Activated naive CD4-positive, alpha-beta T cell (primary cell): ENCODE measurements at places on chromosomes 1 and 21.

GRCh38 chr1:180970333-180971079 lies 52.2 kb downstream of the STX6 start:
- no peak for DNase-seq

- DNase-seq, result no peak
Observed at GRCh38 chr1:153572569-153573015, 6.9 kb upstream of the S100A2 start.

DNA sequence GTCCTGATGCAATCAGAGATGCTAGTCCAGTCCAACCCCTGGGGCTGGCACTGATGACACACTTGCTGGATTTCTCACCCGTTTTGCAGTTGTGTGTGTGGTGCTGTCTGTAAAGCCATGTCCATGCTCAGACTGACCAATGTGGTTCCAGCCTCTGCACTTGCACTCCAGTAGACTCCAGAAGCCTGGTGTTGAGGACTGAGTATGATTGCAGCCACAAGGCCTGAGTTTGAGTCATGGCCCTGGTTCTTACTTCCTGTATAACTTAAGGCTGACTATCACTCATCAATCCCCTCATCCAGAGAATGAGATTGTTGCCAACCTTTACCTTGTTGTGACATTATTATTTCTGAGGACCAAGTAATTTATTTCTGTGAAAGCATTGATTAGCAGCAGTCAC lies 34.8 kb upstream of the IKBKE start:
- DNase-seq, result no peak

GRCh38 chr1:191695865-191696264 lies 462.4 kb upstream of the RGS18 start:
- DNase-seq, result no peak

DNA sequence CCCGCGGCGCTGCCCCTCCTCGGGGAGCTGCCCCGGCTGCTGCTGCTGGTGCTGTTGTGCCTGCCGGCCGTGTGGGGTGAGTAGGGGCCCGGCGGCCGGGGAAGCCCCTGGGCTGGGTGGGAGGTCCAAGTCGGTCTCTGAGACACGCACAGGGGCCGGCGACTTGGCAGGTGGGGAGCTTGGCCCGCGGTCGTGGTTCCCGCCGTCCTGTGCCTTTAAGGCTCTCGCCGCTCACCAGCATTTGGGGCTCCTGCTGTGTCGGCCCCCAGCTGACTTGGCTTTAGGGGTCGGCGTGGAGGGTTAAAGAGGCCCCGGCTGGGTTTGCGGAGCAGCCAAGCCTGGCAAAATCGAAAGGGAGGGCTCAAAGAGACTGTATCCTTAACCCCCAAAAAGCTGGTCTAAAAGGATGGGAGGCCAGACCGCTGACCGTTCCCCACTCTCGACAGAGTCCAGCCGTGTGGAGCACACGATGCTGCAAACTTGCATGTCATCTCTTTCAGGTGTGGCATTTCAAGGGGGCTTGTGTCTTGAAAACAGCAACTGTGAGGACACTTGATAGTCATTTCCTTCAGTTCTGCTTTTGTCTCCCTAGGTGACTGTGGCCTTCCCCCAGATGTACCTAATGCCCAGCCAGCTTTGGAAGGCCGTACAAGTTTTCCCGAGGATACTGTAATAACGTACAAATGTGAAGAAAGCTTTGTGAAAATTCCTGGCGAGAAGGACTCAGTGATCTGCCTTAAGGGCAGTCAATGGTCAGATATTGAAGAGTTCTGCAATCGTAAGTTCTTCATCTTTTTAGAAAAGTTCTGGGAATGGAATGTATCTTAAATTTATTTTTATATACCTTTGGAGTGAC lies 540 bp downstream of the CD55 start:
- DNase-seq, result no peak

DNA sequence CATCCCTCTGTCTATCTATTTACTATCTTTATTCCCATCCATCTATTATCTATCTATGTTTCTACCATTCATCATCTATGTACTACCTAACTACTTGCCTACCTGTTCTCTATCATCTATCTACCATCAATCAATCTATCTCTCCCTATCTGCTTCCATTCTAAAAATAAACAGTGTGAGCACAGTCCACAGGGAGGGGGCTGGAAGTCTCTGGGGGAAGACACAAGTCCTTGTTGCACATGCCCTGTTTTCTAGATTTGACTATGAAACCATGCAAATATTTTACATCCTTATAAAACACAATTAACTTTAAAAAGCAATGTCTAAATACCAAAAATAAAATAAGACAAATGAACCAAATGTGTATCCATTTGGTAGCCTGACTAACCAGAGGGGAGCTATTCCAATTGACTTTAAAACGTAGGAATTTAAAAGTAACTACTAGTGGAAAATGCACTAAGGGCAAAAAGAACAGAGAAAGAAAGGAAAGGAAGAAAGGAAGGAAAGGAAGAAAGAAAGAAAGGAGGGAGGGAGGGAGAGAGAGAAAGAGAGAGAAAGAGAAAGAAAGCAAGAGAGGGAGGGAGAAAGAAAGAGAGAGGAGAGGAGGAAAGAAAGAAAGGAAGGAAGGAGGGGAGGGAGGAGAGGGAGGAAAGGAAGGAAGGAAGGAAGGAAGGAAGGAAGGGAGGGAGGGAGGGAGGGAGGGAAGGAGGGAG lies 13.6 kb upstream of the RIPK4 start:
- DNase-seq, result no peak

DNA sequence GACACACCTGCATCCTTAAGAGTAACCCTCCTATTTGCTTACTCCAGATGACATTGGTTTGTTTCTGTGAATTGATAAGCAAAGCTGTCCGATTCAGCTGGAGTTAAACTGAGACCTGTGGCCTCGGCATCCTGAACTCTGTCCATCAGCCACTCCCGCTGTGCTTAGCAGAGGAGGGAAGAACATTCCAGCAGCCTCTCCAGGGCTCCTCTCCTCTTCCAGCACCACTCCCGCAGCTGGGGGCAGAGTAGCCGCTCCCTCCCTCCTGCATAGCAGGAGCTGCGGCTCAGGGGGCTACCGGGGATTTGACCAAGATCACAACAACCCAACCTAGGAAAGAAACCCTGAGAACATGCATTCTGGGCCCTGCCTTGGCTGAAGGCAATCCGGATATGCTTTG lies 8.8 kb downstream of the LRRC38 start:
- DNase-seq, result no peak

DNA sequence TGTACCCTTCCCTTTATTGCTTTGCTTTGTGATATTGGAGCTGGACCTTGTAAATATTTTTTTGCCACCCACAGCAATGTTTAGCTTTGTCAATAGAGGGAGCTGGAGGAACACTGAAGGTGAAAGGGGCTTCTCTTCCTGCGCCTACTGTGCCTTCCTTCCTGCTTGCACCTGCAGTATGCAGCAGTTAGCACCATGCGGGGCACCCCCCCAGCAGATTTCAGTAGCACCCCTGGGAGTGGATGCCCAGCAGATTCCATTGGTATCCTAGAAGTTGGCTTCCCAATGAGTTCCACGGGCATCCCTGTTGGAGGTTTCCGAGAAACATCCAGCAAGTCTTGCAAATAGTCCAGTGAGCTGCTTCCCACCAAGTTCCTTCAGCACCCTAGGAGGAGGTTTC lies 25.6 kb downstream of the S100A10 start:
- no peak for DNase-seq

DNA sequence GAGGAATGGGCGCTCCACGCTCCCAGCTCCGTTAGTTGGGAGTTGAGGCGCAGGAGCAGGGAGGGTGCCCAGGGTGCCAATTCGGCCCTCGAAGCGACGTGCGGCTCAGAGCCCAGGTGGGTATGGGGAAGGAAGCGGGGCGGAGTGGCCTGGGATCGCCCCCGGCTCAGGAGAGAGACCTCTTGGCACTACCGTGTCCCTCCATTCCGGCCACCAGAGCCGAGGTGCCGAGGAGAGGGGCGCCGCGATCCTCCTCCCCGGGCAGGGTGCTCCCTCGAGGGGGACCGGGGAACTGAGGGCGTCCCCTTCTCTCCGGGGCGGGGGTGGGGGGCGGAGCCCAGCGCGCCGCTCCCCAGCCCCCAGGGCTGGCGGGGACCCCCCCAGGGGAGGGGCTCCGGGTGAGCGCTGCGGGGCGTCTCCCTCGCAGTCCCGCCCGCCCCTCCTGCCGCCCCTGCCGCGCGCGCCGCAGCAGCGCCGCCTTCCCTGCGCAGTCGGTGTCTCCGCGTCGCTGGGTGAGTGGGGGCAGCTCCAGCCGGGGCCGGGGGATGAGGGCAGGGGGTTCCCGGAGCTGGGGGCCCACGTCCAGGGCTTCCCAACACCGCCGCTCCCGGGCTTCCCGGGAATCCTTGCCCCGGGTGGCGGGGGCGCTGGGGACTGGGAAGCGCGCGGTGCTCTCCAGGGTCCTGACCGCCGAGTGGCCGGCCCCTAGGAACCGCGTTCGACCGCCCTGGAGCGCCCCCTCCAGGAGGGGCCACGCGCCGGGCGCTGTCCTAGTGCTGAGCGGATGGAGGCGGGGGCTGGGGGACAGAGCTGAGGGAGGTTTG lies at the start of gene HPCA:
TSS of gene HPCA (plus strand) at position 488 of the 824 bp plus-strand sequence. CDS start 2,408 bp downstream, outside the sequence.
- no peak for DNase-seq

- no peak for DNase-seq
Observed at GRCh38 chr1:234926559-234927311, 201.9 kb downstream of the TOMM20 start.

DNA sequence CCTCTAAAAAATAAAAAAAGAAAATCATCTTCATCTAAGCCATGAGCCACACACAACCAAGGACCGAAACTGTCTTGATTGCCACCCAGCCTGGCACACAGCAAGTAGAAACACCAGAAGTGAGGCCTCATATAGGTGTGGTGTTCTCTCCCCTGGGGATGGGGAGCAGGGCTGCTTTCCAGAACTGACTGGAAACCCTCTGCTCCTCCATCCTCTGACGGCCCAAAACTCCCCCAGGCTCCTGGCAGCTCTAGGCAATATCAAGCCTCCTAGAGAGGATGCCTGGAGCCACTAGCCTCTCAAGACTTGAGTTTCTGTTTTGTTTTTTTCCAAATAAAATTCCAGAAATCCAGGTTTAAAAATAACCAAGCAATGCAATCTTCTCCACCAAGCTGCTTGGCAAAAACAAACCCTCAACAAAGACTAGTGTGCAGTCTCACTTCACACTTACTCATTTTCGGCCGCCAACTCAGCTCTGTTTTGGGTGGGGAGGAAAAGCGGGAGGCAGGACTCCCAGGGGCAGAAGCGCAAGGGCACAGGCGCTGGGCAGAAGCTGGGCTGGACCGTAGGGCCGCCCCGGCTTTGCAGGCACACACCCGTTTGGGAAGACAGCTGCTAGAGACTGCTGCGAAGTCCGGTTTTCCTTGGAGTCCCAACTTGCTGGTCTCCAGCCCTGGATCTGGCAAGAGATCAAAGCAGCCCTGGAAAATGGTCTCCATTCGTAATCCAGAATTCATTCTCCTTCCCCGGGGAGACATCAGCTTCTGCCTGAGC lies 78.2 kb upstream of the CAPZB start:
- no peak for DNase-seq

- DNase-seq, result no peak
Observed at GRCh38 chr1:21547876-21548275, 38.7 kb downstream of the ALPL start.

DNA sequence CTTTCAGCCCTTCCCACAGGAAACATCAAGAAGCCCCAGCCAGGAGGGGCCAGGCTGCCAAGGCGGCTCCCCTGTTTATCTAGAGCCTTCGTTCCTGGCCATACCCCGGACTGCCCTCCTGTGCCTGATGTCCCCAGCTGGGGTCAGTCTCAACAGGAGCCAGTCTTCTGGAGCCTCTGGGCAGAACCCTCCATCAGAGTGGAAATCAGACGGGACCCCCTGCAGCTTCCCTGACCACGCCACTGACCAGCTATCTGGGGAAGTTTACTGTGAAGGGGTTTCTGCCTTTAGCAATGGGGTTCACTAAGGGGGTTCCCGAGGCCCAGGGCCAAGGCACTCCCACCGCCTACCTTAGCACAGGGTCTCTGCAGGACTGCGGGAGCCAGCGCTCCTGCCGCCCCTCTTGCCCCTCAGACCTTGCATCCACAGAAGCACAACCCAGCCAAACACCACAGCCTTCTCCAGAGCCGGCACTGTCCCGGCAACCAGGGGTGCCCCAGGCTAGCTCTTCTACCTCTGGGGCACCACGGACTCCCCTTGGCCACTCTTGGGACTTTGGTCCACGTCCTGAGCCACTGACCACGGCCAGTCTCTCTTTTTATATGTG lies 3.5 kb upstream of the MTFR1L start:
- DNase-seq, result no peak

GRCh38 chr1:196380316-196380715 lies 227.9 kb downstream of the KCNT2 start:
- no peak for DNase-seq

- no peak for DNase-seq
Observed at GRCh38 chr1:8184301-8184700, 133.6 kb upstream of the SLC45A1 start.

- DNase-seq, result no peak
Observed at GRCh38 chr1:61642475-61643232, 82.3 kb downstream of the TM2D1 start.

DNA sequence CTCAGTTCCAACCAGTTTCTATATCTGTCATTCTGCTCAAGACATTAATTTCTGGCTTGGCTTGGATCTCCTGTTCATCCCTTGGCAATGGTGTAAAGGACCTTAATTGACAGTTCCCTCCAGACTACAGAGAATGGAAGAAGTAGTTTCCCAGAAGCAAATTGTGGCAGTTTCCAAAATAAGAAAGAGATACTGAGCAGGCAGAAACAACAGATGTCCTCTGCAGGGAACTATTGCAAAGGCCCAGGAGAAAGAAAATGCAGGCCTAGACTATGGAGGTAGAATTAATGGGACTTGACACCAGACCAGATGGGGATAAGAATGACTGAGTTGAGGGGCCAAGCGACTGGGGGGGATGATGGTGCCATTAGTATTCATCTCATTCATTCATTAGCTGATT lies 6.1 kb upstream of the AK2 start:
- no peak for DNase-seq

DNA sequence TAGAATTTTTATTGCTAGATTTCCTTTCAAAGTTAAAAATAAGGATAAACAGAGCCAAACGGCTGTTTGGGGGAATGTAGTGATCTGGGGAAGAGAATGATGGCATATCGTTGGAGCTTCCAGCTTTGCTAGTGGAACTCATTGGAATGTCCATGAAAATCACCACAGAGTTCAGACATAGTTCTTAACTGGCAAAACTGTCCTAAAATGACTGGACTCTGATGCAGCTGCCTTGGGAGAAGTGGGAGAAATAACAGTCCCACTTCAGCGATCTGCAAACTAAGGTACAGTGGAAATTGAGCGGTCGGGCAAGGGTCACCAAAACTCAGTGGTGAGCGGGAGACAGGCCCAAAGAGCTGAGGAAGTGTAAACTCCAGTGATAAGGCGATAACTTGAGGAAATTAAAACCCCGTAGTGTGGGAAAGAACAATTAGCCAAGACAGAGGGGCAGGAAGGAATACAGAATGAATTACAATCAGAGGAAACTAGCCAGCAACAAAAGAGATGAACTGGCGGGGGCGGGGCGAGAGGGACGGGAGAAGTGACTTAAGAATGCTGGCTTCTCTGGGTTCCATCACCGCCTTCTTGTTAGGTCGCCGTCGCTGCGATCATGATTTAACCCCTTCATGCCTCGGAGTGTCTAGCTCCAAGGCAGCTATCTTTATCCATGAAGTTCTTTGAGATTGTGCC lies 89.8 kb upstream of the ARHGAP29 start:
- DNase-seq, result no peak

GRCh38 chr1:116679828-116680628 lies 12.5 kb upstream of the IGSF3 start:
- no peak for DNase-seq

GRCh38 chr1:203462878-203463277 lies 12.7 kb upstream of the PRELP start:
- DNase-seq, result no peak

- DNase-seq, result no peak
Observed at GRCh38 chr1:116130356-116130755, 19.2 kb downstream of the MAB21L3 start.
